ENCODE measurements at places on chromosomes 12 and 14. TPM values are rescaled to one million over a fixed set of nuclear protein-coding genes. Genes with fewer than 3 reads are reported as not detected.

DNA sequence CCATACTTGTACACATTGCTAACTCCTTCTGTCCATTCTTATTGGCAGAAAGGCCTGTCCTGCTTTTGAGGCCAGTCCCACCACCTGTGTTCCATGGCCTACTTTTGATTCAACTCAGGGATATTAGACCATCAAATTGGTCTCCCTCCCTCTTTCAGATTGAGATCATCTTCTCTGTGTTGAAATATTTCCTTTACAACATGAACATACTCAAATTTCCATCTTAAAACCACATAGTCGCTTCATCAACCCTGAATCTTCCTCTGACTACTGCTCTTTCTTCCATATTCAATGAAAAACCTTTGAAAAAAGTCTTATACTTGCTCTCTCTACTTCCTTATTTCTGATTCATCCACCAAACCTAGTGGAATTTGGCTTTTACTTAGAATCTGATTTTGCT is 34.9 kb downstream of the TRMT5 start:
- DNase-seq: no peak

DNA sequence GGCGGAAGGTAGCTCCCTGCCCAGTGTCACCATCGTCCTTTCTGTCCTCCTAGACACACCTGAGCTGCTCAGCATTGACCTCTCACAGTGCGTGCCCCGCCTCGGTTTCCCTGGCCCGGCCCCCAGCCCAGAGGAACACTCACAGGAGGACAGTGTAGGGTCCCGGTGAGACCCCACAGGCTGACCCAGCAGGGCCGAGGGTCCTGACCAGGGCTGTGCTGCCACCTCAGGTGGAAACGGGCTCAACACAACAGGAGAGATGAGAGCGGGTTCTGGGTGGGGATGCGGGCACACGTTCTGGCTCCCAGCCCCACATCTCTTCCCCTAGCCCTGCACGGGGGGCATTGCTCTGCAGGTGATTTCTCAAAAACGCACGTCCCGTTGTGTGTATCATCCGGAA is 98.1 kb downstream of the PIWIL1 start:
- DNase-seq: no peak

DNA sequence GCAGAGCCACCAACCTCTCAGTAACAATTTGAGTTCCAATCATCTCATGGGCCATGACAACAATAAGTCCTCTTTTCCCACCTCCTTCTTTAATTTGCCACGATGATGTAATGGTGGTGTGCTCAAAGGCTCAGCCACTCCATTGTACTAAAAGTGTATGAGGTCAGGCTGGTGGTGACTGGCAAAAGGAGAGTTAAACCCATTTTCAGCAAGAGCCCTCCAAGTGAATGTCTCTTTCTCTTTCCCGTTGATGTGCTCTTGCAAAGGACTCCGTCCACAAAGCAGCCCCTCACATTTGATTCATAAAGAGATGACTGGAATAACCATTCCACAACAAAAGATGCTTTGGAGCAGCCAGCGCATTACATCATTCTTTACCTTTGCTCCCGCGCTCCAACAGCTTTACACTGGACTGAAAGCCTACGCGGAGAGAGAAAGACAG is 41.6 kb downstream of the DUSP16 start:
- no peak for DNase-seq

GRCh38 chr14:52325126-52325525 is 11.0 kb downstream of the PTGER2 start:
- peak; percentile 50 for DNase-seq

- no peak for DNase-seq
These were observed 264.2 kb downstream of the SLC6A15 start for GRCh38 chr12:84648425-84648824.

- DNase-seq: no peak
These were observed 220.6 kb upstream of the RGS6 start for GRCh38 chr14:71711619-71712018.

Gene MYL2
- total RNA-seq: not detected
